ENCODE measurements at places on chromosomes 6 and 20.

GRCh38 chr6:33414592-33415271 is 3.2 kb downstream of the CUTA start:
- no peak for DNase-seq

DNA sequence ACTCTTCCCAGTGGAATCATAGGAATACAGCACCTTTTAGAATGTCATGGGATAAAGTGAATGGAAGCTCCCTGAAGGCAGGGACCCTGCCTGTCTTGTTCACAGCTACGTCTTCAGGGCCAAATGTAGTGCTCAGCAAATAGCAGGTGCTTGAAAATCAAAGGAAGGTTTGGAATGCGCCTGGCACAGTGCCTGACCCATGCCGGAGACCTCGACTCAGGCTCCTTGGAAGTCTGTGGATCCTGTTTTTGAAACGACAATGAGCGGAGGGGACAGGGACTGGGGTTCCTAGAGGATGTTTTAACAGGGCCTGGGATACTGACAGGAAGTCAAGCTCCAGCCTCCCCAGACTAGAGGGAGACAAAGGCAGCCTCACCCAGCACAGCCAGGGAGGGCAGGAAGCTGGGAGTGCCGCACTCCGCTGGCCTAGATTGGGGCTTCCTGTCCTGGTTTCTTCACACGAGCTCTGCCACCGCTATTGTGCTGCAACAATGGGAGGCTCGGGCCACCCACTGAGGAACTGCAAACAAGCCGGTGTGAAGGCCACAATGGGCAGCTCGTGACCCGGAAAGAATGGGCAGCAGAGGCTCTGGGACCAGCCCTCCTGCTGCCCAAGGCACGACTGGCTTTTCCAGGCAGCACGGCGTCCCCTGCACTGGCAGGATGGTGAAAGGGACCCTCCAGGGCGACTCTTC is 76.7 kb downstream of the PREX1 start:
- DNase-seq: peak; percentile 60

DNA sequence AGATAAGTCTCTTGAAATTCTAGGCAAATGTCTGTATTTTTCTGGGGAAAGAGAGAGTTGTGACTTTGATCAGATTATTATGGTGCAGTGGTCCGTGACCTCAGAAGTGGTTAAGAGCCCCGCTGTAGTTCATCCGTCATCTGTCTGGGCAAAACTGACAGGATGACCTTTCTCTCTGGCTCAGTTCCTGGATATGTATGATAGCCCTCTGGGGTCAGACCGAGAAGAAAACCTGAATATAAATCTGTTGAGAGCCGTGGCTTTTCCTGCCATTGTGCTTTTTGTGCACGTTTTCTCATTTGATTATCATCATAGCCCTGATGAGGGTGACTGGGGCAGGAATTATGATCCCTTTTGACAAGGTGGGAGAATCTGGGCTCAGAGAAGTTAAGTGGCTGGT is 26.5 kb downstream of the GHRH start:
- no peak for DNase-seq

- DNase-seq: no peak
These were observed 3.8 kb downstream of the APCDD1L start for GRCh38 chr20:58511364-58511763.

GRCh38 chr6:105545228-105545920 is 142.5 kb upstream of the PREP start:
- DNase-seq: no peak

DNA sequence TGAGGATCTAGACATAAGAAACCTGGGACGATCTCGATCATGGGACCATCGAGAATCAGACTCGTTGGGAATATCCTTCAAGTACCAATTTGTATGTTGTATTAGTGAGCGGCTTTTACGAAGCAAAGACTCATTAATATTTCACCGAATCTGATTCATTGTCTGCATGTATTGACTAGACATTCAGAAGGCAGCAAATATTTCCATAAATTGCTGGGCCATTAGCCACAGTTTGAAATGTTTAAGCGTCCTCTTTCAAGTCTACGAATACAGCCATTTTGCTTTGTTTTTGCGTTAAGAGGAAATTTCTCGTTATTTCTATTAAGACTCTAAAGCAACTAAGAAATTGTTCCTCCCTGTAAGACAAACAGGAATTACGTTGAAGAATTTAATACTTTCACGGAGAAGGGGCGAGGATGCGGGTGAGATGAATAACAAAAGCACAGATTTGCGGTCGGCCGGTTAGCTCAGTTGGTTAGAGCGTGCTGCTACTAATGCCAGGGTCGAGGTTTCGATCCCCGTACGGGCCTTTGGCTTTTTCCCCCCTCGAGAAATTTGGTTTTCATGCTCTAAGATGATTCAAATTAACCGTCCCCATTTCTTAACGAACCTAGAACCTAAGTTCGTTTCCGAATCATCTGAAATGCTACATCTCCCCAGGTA is 18.5 kb downstream of the POM121L2 start:
- peak; percentile 63 for DNase-seq

DNA sequence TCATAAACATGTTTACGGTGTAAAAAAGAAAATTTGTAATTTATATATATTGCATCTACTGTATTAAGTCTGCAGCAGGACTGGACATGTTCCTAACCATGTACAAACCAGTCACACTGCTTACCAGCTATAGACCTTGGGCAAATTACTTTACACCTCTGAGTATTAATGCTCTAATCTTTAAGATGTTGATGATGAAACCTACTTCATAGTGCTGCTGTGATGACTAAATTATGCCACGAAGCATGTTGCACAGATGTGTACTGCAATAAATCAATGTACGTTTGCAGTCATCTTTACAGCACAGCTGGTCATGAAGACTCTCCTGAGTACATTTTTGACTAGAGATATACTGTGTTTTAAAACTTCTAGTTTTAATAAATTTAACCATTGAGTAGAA is 42.6 kb downstream of the PRKN start:
- DNase-seq: no peak

DNA sequence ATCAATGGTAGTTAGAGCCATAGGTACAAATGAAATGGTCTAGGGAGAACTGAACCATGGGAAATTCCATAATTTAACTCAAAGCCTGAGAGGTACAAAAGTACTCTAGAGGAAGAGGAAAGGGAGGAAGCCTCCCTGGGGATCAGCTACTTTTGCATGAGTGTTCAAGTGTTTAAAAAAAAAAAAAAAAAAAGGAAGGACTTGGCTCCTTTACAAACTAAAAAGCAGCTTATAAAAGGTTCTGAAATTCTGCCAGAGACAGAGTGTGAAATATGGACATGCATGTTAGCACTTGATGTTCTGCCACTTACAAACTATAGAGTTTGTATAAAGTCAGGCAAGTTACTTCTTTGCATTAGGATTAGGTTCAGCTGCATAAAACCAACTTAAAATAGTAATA is 290.0 kb downstream of the TBC1D7 start:
- no peak for DNase-seq
